ENCODE measurements at places on chromosomes 4 and X.

DNA sequence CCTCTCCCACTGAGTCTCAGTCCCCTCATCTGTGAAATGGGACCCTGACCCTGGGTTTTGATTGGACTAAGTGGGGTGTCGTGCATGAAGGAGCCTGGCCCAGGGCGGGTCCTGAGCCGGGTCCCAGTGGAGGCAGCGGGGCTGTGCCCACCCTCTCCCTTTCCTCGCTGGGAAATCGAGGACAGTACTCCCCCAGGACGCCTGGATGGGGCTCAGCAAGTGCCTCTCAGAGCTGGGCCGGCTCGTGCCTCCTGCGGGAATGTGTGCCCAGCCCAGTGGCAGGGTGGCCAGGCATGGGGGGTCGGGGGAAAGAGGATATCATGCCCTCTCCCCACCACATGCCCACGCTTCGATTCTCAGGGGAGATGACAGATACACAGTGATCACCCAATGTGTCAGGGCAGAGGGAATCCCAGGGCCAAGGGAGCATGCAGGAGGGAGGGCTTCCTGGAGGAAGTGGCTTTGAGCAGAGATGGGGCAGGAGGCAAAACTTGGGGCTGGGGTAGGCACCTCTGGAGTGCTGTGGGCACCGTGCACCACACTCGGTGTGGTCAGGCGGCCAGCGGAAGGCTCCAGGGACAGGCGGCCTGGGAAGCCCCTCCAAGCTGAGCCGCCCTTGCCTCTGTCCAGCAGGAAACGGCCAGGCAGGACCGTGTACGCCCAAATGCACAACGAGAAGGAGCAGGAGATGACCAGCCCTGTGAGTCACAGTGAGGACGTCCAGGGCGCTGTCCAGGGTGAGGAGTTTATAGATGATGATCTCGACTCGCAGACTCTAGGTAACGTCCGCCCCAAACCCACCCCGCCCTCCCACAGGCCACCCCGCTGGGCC lies 203.0 kb downstream of the AFAP1 start:
- DNase-seq, result no peak

DNA sequence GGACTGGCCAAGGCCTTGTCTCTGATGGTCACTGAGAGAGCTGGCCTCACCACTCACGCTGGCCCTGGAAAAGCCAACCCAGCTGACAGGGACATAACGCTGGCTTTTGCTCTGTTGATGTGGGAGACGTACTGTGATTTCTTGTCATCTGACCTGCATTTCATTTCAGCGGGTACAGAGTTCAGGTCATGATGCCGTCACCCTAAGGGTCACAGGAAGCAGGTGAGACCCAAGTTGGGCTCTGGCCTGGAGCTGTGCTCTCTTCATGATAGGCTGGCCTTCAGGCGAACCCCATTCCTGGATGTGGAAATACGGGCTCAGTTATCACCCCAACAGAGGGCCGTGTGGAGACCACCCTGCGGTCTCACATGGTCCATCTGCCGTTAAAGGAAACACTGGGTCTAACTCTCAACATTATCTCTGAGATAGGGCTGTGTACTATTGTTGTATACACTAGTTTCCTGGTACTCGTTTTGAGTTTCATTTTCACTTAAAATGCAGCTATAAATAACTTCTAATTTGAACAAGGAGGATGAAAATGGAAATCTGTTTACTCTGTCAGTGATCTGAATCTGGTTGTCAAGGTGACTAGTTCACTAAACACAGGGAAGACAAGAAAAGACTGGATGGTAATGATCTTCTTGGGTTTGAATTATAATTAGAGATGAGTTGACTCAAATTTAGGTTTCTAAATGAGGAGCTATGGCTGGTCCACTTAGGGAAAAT lies 89.1 kb downstream of the TBC1D9 start:
- DNase-seq, result no peak

- no peak for DNase-seq
These were observed 1.1 kb downstream of the POLA1 start for GRCh38 chrX:24694825-24695224.

DNA sequence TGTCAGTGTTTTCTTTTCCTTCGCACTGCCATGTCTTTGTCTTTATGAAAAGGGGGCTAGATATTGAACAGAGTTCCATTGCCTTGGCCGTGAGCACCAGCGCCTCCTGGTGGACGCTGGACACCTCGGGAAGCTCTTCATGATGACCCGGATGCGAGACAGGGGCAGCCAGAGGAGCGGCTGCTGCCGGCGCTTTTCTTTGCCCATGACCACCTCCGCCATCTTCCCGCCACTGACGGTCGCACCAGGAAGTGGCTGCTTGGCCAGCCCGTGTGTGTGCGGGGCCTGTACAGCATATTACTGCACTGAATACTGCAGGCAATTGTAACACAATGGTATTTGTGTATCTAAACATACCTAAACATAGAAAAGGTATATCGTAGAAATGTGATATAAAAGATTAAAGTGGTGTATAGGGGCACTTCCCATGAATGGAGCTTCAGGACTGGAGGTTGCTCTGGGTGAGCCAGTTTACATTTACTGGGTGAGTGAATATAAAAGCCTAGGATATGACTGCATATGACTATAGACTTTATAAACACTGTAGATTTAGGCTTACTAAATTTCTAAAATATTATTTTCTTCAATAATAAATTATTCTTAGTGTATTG lies 15.8 kb upstream of the GRIA2 start:
- no peak for DNase-seq

- peak; percentile 14 for DNase-seq
These were observed 33.1 kb downstream of the OSTC start for GRCh38 chr4:108683479-108683878.

Data from RPMI8226 (cell line).